ENCODE measurements at places on chromosomes 2 and 18. TPM values are rescaled to one million over a fixed set of nuclear protein-coding genes. Genes with fewer than 3 reads are reported as not detected.

The DTNA gene
- 0.11 TPM for total RNA-seq

The NEU2 gene
- not detected for total RNA-seq

The FOXI3 gene
- not detected for total RNA-seq

- ATAC-seq: no peak
Measured at GRCh38 chr2:187013058-187013457, 164.1 kb upstream of the ZSWIM2 start.

DNA sequence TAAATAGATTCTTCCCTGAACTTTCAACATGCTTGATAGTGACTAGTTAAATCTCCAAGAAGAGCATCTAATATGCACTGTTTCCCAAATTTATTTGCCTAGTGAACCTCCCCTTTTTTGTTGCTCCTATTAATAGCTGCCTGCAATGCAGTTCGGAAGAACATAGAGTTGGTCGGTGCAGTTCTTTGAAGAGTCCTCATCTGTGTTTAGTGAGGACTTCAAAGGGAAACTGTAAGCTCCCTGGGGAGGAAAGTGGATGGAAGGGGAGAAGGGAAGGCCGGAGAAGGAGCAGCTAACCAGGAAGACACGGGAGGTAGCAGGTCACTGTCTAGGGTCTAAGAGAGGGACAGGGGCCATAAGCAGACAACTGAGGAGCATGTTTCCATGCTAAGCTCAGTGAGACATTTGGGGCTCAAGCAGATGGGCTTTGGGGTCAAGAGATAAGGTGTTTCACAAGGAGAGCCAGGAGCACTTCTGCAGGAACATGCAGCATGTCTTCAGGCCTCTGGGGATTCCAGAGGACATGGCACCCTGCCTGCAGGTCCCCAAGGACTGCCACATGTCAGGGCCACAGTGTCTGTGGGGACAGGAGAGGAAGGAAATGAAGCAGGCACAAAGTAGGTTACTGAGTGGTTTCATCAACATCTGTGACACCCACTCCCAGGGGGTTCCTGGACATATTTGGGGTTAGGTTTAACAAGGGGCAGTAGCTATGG, 48.7 kb upstream of the ANXA4 start:
- ATAC-seq: peak; percentile 38

GRCh38 chr2:227234429-227234828, 70.0 kb downstream of the COL4A3 start:
- no peak for ATAC-seq

DNA sequence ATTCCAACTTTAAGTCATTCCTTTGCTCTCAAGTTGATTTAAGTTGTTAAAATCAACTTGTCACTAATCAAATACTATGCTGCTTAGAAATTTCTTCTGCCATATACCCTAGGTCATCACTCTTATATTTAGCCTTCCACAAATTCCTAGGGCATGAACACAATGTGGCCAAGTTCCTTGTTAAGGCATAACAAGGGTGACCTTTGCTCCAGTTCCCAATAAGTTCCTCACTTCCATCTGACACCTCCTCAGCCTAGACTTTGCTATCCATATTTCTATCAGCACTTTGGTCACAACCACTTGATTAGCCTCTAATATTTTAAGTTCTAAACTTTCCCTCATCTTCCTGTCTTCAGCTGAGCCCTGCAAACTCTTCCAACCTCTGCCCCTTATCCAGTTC, 9.9 kb upstream of the TMEM37 start:
- ATAC-seq: no peak

- no peak for ATAC-seq
Measured at GRCh38 chr2:65438137-65438899, 5.9 kb upstream of the SPRED2 start.

GRCh38 chr2:42876326-42876751, 84.0 kb upstream of the HAAO start:
- ATAC-seq: no peak

GRCh38 chr2:191315365-191315752, 70.2 kb downstream of the MYO1B start:
- ATAC-seq: no peak

Data from activated T-helper 17 cell treated with anti-CD3 and anti-CD28 coated beads, Interleukin-2, amount 50 U/mL, for 72 hours (primary cell).